MCF 10A (cell line): ENCODE measurements at places on chromosomes 1 and 21. TPM values are rescaled to one million over a fixed set of nuclear protein-coding genes. Genes with fewer than 3 reads are reported as not detected.

DNA sequence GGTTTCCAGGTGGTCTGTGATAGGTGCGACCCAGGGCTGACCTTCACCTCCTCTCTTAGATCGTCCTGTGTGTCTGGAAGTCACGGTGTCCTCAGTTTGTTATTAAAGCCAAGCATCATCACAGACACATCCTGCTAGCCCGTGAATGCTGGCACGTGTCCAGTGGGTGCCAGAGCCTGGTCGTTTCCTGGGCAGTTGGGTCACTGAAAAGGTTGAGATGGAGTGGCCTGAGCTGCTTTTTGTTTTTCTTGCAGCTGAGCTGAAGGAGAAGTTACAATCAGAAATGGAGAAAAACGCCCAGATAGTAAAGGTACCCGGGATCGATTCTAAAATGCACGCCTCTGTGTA lies 23.2 kb downstream of the PCNT start:
- DNase-seq: no peak

DNA sequence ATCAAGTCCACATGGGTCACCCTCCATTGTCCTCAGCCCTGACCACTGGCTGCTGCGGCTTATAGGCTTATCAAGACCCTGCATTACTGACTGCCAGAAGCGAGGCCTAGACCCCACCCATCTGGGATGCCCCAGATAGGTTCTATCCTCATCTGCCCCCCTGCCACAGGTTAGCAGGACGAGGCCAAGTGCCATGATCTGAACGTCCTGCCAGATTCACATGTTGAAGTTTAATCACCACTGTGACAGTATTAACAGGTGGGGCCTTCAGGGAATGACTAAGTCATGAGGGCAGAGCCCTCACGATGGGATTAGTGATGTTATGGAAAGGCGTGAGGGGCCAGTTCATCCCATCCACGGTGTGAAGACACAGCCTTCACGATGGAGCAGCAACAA lies 6.2 kb upstream of the CPLANE2 start:
- no peak for DNase-seq

GRCh38 chr1:108884968-108885367 lies 8.2 kb downstream of the GPSM2 start:
- DNase-seq: no peak

DNA sequence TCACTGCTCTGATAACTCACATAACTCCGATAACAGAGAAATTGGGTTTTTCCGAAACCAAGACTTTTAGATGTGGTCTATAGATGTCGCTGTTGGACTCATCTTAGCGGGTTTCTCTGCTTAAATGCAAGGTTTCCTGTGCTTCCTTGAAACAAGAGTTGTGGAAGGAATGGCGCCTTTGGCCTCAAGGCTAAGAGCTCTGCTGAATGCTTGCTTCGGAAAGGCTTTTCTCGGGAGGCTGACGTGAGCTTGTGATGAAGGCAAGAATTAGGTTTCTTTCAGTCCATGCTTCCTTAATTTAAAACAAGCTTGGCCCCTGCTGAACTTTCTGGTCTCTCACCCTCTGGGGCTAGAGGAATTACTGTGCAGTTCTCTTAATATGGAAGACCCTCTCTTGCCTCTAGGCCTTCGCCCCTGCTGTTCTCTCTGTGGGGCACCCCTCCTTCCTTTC lies 113.5 kb downstream of the MAP3K21 start:
- DNase-seq: peak; percentile 90

- no peak for DNase-seq
These were observed 137.2 kb downstream of the LRIG2 start for GRCh38 chr1:113210248-113210647.

DNA sequence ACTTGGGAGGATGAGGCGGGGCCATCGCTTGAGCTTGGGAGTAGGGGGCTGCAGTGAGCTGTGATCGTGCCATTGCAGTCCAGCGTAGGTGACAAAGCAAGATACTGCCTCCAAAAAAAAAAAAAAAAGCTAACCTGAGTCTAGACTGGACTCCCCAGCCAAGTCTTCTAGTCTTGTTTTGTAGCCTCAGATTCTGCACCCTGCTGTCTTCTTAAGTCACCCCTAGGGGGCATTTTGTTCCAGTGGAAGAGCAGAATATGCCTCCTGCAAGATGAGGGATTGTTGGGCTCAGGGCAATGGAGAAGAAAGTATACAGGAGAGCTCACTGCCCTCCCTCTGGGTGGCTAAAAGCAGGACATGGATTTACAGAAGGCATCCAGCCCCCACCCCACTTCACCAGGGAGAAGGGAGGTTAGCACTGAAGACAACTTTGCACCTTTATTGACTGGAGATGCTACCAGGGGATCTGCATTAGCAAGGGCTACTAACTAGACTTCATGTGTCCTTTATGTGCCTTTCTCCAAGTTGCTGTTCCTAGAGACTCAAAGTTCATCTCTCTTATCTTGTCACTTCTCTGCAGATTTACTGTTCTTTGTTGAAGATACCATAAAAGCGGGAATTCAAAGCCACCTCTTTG lies 15.3 kb upstream of the RNF187 start:
- DNase-seq: peak; percentile 81

GRCh38 chr1:80918380-80918779 lies 882.4 kb upstream of the ADGRL2 start:
- no peak for DNase-seq

GRCh38 chr1:27634177-27634984 lies 604 bp downstream of the FGR start:
- no peak for DNase-seq

DNA sequence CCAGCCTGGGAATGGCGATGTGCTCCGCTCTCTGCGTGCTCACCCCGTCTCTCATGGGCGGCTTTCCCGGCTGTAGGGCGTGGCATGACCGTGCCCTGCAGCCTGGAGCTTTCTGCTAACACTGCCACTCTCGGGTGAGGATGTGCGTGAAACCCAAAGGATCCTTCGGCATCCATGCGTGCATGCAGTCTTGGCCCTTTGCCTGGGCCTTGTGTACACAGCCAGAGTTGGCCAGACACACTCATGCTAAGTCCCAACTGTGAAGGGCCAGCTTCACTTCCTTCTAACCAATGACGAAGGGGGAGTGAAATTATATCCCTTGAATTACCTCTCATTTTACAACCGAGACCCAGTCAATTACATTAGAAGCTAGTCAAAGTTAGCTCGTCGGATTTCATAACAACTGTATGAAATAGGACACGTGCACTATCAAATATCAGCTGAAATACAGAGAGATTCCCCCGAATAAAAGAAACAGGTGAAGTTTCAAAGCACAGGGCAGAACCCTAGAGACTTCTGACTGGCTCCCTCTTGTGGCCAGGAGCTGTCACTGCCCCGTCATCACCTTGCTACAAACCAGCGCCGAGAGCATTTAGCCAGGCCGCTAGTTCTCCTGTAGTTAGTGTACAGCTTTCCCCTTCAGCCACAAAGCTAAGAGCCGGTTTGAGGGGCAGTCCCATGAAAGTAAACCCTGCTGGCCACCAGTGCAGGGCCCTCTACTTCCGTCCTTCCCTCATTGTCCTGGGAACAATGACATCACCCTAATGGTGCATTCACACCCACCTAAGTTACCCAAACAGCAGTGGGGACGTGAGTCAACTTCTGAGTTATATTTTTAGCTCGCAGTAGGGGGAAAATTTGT lies 63.4 kb upstream of the COA6 start:
- DNase-seq: peak; percentile 89

- DNase-seq: no peak
These were observed 7.7 kb downstream of the ABCG1 start for GRCh38 chr21:42226626-42227025.

GRCh38 chr1:164723296-164723798 lies 164.4 kb downstream of the PBX1 start:
- DNase-seq: no peak

GRCh38 chr1:93821423-93822144 lies 57.4 kb downstream of the DNTTIP2 start:
- DNase-seq: no peak

DLGAP3 gene
- total RNA-seq: 0.14 and 0.52 TPM in 2 replicates

TMEM240 gene
- 3.6 and 5.5 TPM in 2 replicates for total RNA-seq

AIM2 gene
- not detected in 2 replicates for total RNA-seq

GRIK3 gene
- not detected in 2 replicates for total RNA-seq

PGBD5 gene
- total RNA-seq: 0.83 and 1.2 TPM in 2 replicates

HSPA6 gene
- 0.28 and 0.52 TPM in 2 replicates for total RNA-seq

C1orf185 gene
- total RNA-seq: not detected in 2 replicates

TMEM269 gene
- total RNA-seq: 0.17 TPM in 1 of 2 replicates, not detected in the other
